ENCODE measurements at places on chromosomes 3 and 15. TPM values are rescaled to one million over a fixed set of nuclear protein-coding genes. Genes with fewer than 3 reads are reported as not detected.
A peak's percentile ranks its signal among the peaks of the same experiment; 100 is the strongest.

GUCA1C gene
- not detected for total RNA-seq

SOX14 gene
- total RNA-seq, result not detected

ARHGAP31 gene
- 3.7 TPM for total RNA-seq

SEMA5B gene
- 9.8 TPM for total RNA-seq

PLCH1 gene
- 10.9 TPM for total RNA-seq

ITIH4 gene
- 2.8 TPM for total RNA-seq

IQCF2 gene
- not detected for total RNA-seq

- DNase-seq, result no peak
These were observed 23.2 kb downstream of the SHC4 start for GRCh38 chr15:48940508-48940907.

- no peak for DNase-seq
These were observed 507 bp upstream of the VHL start for GRCh38 chr3:10140996-10141546.

GRCh38 chr3:74592359-74592758, 22.1 kb downstream of the CNTN3 start:
- DNase-seq, result no peak

GRCh38 chr3:126479642-126480041, 4.0 kb upstream of the ZXDC start:
- DNase-seq, result no peak

DNA sequence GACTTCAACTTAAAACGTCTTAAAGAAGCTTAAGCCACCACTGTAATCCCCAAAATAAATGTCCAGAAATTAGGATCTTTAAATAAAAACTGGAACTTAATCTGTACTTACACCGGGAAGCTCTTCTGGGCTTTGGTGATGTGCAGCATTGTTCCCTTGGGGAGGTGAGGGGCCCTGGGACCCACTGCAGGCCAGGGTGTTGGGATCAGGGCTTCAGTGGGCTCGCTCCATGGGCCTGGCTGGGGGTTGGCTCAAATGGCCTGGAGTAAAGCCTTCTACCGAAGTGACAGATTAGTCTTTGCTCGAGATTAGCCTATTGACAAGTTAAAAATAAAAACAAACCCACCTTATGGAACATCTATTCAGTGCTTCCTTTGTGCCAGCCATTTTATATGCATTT, 6.1 kb upstream of the RNU6-1 start:
- DNase-seq, result no peak

DNA sequence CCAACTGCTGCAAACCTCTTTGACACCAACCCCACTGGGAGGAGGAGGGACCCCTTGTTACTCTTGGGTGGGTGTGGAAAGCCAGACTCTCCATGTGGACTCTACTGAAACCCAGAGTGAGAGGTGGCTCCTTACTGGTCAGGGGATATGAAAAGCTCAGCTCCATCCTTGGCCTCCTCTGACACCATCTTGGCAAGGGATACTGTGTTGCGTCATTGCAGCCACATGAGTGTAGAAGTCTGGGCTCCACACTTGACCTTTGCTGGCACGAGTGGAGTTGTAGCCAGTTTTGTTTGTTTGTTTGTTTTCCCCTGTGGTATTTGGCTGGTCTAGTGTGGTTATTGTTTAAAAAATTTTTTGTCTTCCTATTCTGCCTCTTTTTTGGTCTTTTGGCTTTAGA, 289.1 kb downstream of the GAP43 start:
- no peak for DNase-seq

DNA sequence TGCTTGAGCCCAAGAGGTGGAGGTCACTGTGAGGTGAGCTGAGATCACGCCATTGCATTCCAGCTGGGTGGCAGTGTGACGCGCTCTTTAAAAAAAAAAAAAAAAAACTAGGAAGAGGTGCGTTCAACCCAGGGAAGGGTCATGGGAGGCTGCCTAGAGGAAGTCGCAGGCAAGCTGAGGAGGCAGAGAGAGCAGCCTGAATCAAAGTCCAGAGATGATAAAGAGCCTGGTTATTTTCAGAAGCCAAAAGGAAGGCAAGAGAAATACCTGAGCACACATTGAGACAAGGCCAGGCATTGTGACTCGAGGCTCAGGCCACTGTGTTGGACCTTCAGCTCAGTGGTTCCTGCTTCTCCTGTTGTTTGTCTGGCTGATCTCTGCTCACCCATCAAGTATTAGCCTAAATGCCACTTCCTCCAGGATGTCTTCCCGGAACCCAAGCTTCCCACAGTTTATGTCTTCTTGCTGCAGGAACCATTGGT, 16.1 kb upstream of the GCNT3 start:
- no peak for DNase-seq

DNA sequence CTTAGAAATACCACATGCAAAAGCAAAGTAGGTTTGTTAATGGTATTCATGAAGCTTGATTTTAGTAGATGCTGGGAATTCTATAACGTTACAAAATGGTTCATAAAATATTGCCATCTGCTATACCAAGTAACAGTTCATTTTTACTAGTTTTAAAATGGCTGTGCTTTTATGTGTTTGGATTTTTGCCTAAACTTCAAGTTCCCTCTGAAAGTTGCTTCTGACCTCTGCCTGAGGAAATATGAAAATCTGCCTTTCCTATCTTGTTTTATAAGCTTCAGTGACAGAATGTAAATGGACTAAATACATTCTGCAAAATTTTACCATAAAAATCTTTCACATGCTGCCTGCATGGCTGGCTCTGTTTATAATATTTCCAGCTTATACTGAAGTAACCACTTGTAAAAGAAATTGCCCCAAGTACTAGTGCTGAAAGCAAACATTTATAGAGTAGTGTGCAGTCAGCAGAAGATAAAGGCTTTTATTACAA, 560.7 kb upstream of the ROBO2 start:
- DNase-seq, result no peak

DNA sequence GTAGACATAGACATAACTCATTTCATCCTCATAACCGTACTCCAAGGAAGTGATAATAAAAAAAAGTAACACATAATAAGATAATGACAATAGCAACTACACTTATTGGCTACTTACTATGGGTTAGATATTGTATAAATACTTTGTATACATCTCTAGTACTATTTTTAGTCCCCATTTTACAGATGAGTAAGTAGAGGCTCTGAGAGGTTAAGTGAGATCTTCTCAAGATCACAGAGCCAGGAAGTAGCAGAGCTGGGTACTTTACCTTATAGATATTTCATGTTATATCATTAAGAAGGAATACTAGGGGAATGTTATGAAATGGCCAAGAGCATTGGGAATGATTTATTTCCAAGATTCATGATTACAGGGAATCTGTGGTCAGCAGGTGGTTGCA, 49.4 kb upstream of the ADAMTSL3 start:
- DNase-seq, result no peak

DNA sequence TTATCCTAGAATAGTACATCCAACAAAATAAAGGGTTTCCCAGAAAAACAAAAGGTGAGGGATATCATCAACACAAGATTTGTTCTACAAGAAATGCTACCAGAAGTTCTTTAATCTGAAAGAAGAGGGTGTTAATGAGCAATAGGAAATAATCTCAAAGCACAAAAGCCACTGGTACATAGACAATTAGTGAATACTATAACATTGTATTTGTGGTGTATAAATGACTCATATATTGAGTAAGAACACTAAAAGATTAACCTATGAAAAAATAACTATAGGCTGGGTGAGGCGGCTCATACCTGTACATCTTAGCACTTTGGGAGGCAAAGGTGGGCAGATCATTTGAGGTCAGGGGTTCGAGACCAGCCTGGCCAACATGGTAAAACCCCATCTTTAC, 210.2 kb upstream of the SLITRK3 start:
- DNase-seq, result no peak

DNA sequence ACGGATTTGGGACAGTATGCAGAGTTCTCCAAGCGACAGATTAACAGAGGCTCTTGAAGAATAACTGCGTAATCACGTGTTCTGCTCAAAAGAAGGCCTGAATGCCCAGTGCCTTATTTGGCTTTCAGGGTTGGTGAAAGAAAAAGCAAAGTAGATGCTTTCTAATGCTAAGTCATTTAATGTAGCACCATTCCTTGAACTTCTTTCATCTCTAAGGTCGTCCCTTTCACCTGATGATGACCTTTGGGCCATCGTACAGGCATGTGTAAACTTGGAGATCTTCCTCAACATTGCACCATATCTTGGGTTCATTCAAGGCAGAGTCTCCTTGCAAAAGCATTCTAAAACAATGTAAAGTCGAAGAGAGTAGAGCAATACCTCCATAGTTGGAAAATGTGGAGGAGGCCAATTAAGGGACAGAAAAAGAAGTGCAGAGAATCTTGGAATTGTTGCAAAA, 48.9 kb downstream of the TMEM44 start:
- no peak for DNase-seq

DNA sequence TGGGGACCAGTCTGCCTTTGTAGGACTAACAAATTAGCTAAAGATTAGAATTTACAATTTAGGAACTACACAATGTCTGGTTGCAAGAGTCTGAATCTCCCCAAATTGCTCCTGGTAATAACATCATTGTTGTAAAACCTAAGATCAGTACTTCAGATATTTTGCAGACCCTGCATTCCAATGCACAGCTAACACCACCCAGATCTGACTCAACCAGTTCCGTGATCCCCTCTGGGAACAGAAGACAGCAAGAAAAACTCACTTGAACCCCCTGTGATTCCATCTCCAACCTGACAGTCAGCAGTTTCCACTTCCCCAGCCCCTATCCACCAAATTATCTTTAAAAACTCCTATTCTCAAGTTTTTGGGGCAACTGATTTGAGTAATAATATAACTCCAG, 201.9 kb upstream of the ARPP21 start:
- no peak for DNase-seq

- no peak for DNase-seq
These were observed 172.2 kb upstream of the ICE2 start for GRCh38 chr15:60651101-60651500.

- no peak for DNase-seq
These were observed 578.7 kb downstream of the NLGN1 start for GRCh38 chr3:173976281-173976680.

DNA sequence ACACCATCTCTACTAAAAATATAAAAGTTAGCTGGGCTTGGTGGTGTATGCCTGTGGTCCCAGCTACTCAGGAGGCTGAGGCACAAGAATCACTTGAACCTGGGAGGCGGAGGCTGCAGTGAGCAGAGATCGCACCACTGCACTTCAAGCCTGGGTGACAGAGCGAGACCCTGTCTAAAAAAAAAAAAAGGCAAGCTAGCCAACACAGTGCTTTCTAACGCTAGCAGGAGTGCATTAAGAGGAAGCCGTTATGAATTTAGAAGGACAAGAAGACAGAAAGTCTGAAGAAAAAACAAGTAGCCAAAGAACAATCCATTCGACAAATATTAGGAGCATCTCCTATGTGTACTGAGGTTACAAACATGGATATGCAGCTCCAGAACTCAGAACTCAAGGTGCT, 28.6 kb downstream of the BHLHE40 start:
- DNase-seq, result no peak

DNA sequence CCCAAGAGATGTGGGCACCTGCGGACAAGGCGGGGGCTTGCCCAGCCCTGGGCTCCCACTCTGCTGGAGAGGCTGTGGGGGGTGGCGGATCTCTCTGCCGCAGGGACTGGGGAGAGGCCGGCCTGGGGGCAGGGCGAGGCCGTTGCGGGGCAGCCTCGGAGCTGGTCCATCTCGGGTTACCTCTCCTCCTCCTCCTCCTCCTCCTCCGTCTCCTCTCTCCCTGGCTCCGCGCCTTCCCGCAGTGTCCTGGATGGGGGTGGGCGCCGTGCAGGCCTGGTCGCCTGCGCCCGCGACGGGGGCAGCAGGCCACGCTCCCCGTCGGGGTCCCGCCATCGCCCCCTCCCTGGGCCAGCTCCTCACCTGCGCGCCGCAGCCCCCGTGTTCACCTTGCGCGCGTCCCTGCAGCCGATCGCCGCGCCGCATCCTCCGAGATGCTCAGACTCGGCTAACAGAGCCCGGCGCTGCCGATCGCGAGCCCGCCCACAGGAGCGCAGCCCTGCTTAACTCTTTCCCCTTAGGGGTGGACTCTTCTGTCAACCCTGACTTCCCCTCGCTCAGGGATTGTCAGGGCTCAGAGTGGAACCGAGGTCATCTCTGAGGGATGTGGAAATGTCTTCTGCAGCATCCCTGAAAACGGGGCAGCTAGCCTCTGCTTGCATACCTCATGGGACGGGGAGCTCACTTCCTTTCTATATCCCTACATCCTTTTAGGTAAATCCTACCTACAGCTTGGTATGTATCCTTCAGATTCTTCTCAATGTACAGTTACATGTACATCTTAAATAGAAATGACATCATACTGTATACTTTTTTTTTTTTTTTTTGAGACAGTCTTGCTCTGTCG, at the start of gene PRRT3:
Gene PRRT3, minus strand, starts transcription at position 447 of the 844 bp plus-strand sequence. CDS start 2,293 bp downstream, outside the sequence.
- DNase-seq, result peak; percentile 38

- DNase-seq, result no peak
These were observed 41.6 kb upstream of the DUT start for GRCh38 chr15:48289628-48290027.

DNA sequence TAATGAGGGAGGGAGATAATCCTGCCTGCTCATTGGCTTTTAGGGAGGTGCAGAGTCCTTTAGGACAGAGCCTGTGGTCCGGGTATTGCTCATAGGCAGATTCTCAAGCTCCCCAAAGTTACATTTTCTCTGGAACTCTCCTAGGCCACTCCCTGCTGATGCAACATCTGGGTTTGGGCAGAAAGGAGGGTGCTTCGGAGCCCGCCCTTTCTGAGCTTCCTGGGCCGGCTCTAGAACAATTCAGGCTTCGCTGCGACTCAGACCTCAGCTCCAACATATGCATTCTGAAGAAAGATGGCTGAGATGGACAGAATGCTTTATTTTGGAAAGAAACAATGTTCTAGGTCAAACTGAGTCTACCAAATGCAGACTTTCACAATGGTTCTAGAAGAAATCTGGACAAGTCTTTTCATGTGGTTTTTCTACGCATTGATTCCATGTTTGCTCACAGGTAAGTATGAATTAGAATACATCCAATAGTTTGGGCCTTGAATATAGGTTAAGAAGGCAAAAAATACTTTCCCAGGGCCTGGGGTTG, at the start of gene IL20RB:
Gene IL20RB, plus strand, starts transcription at position 233 of the 538 bp plus-strand sequence. Its CDS starts 131 bp downstream, at position 364.
- DNase-seq, result no peak

- no peak for DNase-seq
These were observed 23.1 kb upstream of the USP3 start for GRCh38 chr15:63481105-63481810.

DNA sequence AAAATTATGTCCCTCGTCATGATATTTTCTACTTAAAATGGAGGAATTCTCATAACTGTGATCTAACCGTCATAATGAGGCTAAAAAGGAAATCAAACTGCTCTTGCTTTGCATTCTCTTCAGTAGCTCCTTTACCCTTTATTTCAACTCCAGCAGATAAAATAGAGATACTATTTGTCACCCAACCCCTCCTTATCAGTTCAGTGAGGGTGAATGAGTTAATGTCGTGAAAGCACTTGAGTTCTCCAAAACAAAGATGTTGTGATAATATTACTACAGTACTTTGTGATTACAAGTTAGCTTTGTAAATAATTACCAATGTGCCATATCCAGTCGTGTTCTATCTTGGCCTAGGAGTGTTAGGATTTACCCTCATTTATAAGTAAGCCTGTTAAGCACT, 63.4 kb upstream of the ANKRD28 start:
- no peak for DNase-seq

GRCh38 chr3:106092792-106093191, 224.0 kb upstream of the CBLB start:
- DNase-seq, result no peak

GRCh38 chr15:57298843-57299550, 77.3 kb upstream of the CGNL1 start:
- no peak for DNase-seq

- no peak for DNase-seq
These were observed 87.2 kb upstream of the PPIB start for GRCh38 chr15:64249883-64250575.
